ENCODE measurements at places on chromosomes 7 and 10.

DNA sequence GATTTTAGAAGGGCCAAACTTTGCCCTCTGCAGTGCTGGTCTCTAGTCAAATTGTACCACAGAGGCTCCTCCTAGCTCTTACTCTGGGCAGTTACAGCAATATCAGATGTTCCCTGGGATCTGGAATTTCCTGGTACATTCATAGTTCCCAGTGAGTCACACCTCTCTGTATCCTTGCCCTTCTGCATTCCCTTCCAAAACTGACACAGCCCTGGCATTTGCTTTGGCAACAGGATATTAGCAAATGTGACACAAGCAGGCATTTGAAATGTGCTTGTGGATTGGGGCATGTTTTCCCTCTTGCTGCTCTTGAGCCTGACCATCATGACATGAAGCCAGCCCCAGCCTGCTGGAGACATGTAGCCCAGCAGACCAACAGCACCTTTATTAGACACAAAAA is 284.7 kb upstream of the AKR1E2 start:
- peak; percentile 81 for DNase-seq

- DNase-seq, result no peak
These were observed 505 bp upstream of the FAM204A start for GRCh38 chr10:118342638-118343020.

DNA sequence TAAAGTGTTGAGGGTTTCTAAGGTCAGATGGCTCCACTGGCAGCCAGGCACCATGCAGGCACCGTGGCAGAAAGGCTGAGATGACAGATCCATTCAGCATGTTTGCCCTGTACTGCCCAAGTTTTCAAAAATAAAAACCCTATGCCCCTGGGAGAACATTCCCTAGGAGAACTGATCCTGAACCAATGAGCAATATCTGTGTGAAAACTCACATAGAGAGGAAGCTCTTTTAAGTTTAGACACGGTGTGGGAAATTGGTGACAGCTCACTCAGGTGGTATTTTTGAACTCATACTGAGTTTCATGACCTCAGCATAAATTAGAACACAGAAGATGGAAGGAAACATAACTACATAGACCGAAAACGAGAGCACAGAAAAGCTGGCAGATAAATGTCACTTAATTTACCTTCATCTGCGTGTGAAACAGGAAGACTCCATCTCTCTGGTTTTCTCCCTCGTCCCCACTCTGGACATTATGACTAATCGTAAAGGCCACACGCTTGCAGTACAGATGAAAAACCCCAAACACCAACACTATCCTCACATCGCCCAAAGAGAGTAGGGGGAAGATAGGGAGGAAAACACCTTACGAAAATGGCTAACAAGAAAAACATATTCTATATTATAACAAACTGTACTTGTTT is 127.8 kb downstream of the ICA1 start:
- DNase-seq, result no peak

DNA sequence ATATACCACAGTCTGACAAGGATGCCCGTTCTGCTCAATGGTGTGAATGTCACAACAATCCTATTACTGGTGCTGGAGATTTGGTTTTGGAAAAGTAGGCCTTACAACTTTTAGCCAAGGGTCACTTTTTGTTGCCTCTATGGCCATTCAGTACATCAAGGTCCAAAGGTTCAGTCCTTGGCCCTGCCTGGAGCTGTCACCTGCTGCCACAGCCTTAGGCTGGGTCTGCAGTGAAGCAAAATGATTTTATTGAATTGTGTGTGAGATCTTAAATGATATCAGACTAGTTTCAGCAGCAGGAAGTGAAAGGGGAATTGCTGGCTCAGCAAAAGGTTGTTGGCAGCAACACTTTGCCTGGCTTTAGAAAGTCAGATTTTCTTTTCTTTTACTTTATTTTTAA is 427.6 kb downstream of the THSD7A start:
- no peak for DNase-seq

- DNase-seq, result no peak
These were observed 11.3 kb downstream of the ADAM12 start for GRCh38 chr10:126376956-126377355.

DNA sequence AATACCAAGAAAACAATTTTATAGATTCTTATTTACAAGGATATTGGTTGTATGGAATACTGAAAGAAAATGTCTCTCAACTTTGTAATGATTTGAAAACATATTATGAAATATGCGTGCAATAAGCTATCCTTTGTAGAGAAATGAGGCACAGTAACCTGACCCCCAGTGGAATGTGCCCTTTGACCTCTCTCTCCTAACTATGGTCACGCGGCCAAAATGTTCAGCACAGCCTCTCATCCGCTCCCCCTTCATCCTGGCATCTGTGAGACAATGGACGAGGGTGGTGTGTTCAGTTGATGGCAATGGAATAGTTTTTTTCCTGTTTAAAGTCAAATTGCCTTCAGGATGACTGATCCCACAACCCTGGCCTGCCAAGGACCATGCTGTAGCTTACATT is 13.3 kb downstream of the BEND7 start:
- DNase-seq, result no peak

DNA sequence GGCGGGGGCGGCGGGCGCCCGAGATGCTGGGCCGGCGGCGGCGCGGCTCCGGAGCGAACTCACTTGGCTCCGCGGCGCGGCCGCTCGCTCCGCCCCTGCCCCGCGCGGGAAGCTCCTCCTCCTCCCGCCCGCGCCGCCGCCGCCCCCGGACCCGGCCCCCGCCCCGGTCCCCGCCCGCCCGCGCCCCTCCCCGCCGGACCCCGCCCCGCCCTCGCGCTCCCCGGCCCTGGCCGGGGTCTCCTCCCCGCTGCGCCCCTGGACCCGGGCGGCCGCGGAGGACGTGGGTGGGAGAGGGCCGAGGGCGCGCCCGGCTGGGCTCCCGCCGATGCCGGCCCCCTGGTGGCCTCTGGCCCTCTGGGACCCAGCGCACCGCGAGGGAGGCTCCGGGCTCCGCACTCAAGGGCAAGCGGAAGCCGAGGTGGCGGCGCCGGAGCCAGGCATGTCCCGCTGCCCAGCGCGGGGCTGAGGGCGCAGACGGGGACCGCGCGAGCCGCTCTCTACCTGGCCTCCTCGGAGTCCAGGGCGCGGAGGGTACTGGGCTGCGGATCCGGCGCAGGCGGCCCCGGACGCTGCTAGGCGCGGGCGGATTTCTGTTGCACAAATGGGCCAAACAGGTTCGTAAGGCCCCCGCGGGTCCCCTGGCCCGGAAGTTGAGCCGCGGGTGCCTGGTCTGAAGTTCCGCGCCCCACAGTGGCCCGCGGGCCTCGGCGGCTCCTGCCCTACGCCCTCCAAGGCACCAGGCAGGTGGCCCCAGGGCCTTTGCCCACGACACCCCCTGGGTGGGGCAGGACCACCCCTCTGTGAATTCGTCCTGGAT is at the start of gene TCERG1L:
TCERG1L (minus strand) TSS at position 61 of the 817 bp plus-strand sequence. CDS start 86 bp downstream, outside the sequence.
- DNase-seq, result no peak

DNA sequence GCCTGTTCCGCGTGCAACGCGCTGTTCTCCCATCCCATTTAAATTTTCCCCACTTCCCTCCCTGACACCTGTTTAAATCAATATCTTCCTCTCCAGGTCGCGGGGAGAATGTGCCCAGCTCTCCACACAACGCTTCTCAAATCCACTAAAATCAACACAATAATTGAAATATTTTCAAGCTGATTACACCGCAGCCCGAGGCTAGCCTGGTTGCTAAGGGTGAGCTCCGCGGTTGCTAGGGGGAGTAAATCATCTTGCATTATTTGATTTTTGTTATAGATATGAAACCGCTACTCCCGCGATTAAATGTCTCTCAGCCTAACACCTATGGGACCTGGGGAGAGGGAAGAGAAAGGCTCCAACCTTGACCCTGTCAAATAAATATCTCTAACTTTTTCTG is 36.2 kb downstream of the UNCX start:
- no peak for DNase-seq

DNA sequence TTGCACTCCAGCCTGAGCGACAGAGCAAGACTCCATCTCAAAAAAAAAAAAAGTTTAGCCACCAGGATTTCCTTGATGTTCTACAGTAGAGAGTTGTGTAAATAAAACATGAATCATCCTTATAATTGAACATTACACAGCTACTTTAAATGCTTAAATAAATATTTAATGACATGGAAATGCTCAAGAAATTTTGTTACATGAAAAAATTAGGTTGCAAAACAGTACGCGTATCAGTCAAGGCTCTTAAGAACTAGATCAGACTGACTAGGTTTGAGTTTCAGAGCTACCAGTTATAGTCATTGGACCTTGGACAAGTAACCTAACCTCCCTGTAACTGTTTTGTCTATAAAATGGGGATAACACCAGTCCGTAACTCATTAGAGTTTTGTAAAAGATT is 38.7 kb upstream of the GSAP start:
- DNase-seq, result no peak

- DNase-seq, result no peak
These were observed 2.4 kb upstream of the AIFM2 start for GRCh38 chr10:70135046-70135445.

- peak; percentile 38 for DNase-seq
These were observed 10.3 kb upstream of the STK17A start for GRCh38 chr7:43572516-43573049.

DNA sequence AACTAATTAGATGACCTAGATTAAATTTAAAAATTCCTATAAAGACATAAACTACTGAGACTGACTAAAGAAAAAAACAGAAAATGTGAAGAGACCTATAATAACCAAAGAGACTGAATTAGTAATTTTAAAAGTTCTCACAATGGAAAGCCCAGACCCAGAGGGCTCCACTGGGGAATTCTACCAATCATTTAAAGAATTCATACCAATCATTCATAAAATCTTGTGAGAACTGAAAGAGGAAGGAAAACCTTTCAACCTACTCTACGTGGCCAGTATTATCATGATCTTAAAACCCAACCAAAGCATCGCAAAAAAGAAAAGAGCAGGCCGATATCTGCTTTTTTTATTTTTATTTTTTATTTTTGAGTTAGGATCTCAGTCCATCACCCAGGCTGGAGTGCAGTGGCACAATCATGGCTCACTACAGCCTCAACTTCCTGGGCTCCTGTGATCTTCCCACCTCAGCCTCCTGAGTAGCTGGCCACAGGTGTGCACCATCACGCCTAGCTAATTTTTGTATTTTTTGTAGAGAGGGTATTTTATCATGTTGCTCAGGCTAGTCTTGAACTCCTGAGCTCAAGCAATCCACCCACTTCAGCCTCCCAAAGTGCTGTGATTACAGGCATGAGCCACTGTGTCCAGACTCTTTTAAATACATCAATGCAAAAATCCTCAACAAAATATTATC is 48.6 kb downstream of the DGKI start:
- DNase-seq, result no peak

DNA sequence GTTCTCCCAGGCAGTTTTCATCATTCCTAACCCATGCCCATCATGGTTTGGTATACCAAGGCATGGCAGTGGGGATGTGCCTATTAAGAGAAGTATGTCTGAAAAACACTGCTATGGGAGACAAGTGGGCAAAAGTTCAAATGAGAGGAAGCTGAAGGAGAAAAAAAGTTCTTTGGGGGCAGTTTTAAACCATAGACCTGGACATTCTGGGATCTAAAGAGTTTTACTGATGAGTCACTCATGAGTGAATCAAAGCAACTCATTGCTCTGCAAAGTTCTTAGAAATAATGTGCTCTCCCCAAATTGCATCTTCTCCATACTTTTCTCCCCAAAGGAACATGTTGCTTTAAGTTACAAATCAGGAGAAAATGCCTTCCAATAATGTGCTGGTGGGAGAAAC is 256.9 kb upstream of the MTPN start:
- DNase-seq, result no peak

DNA sequence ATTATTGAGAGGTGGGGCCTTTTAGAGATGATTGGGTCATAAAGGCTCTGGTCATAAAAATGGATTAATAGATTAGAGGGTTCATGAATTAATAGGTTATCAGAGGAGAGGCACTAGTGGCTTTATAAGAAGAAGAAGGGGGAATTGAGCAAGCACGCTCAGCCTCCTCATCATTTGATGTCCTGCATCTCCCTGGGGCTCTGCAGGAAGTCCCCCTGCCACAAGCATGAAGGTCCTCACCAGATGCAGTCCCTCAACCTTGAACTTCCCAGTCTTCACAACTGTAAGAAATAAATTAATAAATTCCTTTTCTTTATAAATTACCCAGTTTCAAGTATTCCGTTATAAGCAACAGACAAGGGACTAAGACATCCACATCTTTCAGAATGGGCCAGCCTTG is 17.1 kb upstream of the C10orf67 start:
- no peak for DNase-seq

GRCh38 chr7:97117035-97117371 is 495 bp upstream of the SDHAF3 start:
- DNase-seq, result no peak

DNA sequence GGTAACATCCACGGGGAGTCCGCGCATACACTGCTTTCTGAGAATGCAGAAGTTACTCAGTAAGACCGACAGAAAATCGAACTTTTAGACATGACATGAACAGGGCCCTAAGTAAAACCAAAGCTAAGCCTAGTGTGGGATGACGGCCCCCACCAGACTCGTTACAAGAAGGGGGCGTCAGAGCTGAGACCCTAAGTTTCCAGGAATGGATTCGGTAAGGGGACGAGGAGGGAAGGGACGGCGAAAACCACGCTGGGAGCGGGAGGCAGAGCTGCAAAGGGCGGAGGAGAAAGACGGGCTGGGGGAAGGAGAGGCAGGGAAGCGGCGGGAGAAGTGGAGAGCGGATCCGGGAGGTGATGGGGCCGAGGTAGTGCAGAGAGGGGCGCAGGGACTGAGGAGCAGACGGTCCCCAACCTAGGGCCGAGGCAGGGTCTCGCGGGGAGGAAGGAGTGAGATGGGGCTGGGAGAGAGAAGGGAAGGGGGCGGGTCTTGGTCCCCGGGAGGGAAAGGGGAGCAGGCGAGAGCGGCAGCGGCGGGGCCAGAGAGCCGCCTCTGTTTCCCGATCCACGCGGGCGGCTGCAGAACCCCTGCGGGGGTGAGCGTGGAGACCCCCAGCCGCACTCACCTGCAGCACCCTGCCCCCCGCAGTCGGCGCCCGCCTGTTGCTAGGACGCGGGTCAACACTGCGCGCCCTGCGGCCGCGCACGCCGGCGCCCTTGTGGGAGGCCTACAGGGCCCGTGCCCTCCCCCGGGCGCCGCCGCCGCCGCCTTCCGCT is 513 bp downstream of the ODAD2 start:
- no peak for DNase-seq

DNA sequence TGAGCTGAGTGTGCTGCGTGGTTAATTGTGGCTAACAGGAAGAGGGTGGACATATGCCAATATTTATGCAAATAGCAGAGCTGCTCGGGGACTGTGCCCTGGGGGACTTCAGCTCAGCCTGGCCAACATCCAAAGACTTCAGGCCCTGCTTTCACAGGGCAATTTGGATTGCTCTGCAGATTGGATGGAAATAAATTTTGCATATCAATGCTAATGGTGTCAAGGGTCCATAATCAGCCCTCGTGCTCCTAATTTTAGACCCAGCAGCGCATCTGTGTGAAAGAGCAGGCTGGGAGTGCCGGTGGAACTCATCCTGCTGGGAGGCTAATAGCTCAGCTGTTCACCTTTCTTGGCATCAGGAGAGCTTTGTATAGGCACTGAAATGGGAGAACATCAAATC is 270.1 kb downstream of the TCERG1L start:
- no peak for DNase-seq
